ENCODE measurements at places on chromosomes 2 and 18. TPM values are rescaled to one million over a fixed set of nuclear protein-coding genes. Genes with fewer than 3 reads are reported as not detected.

Gene TXNDC2
- not detected for total RNA-seq

DNA sequence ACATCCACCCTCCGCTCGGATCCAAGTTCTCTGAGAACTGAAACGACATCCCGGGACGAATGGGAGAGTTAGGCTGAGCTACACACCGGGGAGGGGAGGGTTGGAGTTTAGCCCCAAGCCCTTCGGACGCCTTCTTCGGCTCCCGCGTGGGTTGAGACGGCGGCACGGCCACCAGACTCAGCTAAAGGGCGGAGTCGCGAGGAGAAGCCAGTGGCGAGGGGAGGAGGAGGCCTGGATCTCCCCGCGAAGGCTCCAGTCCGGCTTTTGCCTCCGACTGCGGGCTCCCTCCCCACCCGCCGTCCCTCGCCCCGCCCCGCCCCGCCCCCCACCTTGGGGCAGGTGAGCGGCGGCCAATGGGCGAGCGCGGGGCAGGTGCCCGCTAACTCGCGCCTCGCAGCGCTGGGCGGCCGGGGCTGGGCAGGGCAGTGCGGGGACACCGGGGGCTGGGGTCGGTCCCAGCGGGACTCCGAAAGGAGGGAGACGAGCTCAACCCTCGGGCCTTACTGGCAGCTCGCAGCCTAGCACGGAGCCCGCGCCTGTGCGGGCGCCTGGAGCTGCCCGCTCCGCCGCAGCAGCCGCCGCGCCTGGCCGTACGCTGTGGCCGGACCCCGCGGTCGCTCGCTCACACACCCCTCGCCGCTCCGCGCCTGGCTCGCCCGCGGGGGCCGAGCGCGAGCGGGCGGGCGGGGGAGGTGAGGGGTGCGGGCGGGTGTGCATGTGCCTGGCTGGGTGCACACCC lies at the start of gene EMX1:
Gene EMX1, plus strand, starts transcription at position 382 of the 739 bp plus-strand sequence. Its CDS starts 334 bp downstream, at position 716.
- DNase-seq: peak; percentile 38
- peaks cover 99% of the 10 kb centered on the region for H3K27me3 ChIP-seq
- peaks cover 4% of the 10 kb centered on the region for H3K4me1 ChIP-seq
- H3K4me3 ChIP-seq: peak within 1 kb of the TSS; percentile 19
- no peaks in the 10 kb centered on the region for H3K36me3 ChIP-seq

Gene RAB6C
- total RNA-seq: 0.05 TPM

GRCh38 chr18:11541179-11541578 lies 68.2 kb upstream of the SLC35G4 start:
- H3K27me3 ChIP-seq: no peaks in the 10 kb centered on the region
- no peak for DNase-seq
- no peak overlapping the region for H3K4me3 ChIP-seq
- H3K4me1 ChIP-seq: no peaks in the 10 kb centered on the region
- no peaks in the 10 kb centered on the region for H3K36me3 ChIP-seq

Gene C2orf80
- not detected for total RNA-seq

- DNase-seq: no peak
- H3K4me1 ChIP-seq: no peaks in the 10 kb centered on the region
- H3K36me3 ChIP-seq: peaks cover 43% of the 10 kb centered on the region
- no peak overlapping the region for H3K4me3 ChIP-seq
Measured at GRCh38 chr2:68169308-68169707, 11.6 kb downstream of the PNO1 start.

DNA sequence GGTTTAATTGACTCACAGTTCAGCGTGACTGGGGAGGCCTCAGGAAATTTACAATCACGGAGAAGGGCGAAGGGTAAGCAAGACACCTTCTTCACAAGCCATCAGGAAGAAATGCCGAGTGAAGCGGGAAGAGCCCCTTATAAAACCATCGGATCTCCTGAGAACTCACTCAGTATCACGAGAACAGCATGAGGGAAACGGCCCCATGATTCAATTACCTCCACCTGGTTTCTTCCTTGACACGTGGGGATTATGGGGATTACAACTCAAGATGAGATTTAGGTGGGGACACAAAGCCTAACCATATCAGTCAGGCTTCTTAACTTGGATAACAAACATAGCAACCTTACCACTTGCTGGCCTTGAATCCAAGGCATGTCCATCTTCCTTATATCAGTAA lies 289.0 kb upstream of the STON1 start:
- no peak for DNase-seq
- no peaks in the 10 kb centered on the region for H3K27me3 ChIP-seq
- H3K36me3 ChIP-seq: no peaks in the 10 kb centered on the region
- H3K4me1 ChIP-seq: no peaks in the 10 kb centered on the region
- H3K4me3 ChIP-seq: no peak overlapping the region
- no peak overlapping the region for H3K27ac ChIP-seq

Gene WDR33
- total RNA-seq: 39.0 TPM

GRCh38 chr2:29224693-29225551 lies 109.7 kb downstream of the CLIP4 start:
- no peaks in the 10 kb centered on the region for H3K4me1 ChIP-seq
- no peak for DNase-seq
- H3K36me3 ChIP-seq: no peaks in the 10 kb centered on the region
- H3K27ac ChIP-seq: no peak overlapping the region
- H3K4me3 ChIP-seq: no peak overlapping the region

DNA sequence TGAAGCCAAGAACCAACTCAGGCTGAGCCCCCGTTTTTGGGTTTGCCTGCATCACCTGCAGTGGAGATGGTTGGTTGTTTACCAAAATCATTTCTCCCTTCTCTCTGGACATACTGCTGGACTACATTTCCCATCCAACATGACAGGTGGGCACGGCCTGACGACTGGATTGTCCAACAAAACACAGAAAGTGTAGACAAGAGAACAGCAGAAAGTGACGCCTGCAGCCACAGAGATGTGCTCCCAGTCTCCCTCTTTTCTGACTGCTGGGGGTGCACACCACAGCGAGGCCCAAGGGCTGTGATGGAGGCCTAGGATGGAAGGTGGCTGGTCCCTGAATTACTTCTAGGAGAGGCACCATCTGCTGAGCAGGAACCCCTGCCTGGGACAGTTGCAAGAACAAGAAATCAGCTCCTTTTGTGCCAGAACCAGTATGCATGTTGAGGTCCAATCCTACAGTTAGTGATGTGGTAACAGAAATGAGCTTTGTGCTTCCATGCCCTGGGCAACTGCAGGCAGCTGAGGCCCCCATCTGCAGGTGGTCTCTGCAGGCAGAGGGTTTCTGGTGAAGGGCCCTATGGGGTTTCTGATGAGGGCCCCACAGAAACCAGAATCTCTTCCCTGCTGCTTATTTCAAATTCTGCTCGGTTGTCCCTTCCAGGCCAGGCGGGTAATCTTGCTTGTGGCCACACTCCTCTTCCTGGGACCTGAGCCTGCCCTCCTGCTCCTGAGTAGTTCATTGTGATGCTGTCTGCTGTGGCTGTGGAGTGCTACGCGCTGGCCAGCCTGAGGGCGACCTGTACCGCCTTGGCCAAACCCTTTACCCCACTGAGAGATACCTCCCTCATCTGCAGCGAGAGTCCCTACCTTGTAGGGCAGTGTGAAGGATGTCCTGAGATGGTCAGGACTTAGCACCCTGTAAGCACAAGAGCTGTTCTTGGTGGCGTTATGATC lies 168.3 kb downstream of the ASB1 start:
- H3K27me3 ChIP-seq: no peaks in the 10 kb centered on the region
- H3K4me3 ChIP-seq: no peak overlapping the region
- no peaks in the 10 kb centered on the region for H3K36me3 ChIP-seq
- H3K27ac ChIP-seq: no peak overlapping the region
- H3K4me1 ChIP-seq: no peaks in the 10 kb centered on the region
- DNase-seq: no peak

- H3K27me3 ChIP-seq: no peaks in the 10 kb centered on the region
- H3K36me3 ChIP-seq: no peaks in the 10 kb centered on the region
- H3K4me1 ChIP-seq: no peaks in the 10 kb centered on the region
Measured at GRCh38 chr2:4539121-4539520, 835.7 kb downstream of the DCDC2C start.

Gene SCYGR4
- not detected for total RNA-seq

Gene ALLC
- 0.05 TPM for total RNA-seq

- H3K4me1 ChIP-seq: no peaks in the 10 kb centered on the region
- H3K27me3 ChIP-seq: no peaks in the 10 kb centered on the region
- no peak for DNase-seq
- H3K36me3 ChIP-seq: peaks cover 7% of the 10 kb centered on the region
- H3K4me3 ChIP-seq: no peak overlapping the region
- H3K27ac ChIP-seq: no peak overlapping the region
Measured at GRCh38 chr2:99988599-99988998, 153.8 kb downstream of the AFF3 start.

DNA sequence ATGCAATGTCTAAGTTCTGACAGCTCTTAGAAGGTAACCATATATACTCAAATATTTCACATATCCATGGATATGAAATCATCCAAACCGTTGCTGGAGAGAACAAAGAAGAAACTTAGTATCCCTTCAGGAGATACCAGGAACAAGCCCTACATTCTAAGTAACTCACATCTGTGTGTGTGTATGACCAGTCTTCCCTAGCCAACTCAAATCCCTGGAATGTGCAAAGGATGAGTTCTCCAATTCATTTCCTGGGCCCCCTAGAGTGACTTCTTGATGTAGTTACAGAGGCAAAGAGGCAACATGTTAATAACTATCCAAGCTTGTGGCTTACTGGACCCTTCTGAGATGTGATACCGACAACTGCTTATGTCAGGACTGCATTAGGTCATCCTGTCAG lies 20.1 kb downstream of the TPGS2 start:
- H3K4me1 ChIP-seq: no peaks in the 10 kb centered on the region
- peaks cover 44% of the 10 kb centered on the region for H3K36me3 ChIP-seq
- no peak for DNase-seq

DNA sequence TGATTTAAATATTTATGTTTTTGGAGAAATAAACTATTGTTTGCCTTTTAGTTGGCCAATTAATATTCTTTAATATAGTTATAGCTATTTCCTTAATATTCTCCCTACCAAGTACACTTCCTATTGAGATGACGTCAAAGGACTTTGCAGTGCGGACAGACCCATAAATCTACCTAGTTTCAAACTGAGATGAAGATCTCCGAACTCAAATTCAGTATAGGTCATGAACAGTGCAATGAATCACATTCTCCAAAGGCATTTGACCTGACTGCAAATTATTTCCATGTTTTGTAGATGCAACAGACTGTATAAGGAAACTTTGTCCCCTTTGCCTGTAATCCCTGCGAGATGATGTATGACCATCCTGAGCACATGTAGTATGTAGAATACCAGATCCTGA lies 342.6 kb upstream of the FIGN start:
- H3K27me3 ChIP-seq: no peaks in the 10 kb centered on the region
- H3K4me1 ChIP-seq: no peaks in the 10 kb centered on the region

- no peak overlapping the region for H3K27ac ChIP-seq
- H3K27me3 ChIP-seq: no peaks in the 10 kb centered on the region
- H3K4me3 ChIP-seq: no peak overlapping the region
- peaks cover 18% of the 10 kb centered on the region for H3K4me1 ChIP-seq
Measured at GRCh38 chr2:101744832-101745231, 47.3 kb downstream of the MAP4K4 start.

Gene TTLL4
- 8.8 TPM for total RNA-seq

Gene ABHD3
- 25.7 TPM for total RNA-seq

Gene UGT1A9
- total RNA-seq: 0.09 TPM

DNA sequence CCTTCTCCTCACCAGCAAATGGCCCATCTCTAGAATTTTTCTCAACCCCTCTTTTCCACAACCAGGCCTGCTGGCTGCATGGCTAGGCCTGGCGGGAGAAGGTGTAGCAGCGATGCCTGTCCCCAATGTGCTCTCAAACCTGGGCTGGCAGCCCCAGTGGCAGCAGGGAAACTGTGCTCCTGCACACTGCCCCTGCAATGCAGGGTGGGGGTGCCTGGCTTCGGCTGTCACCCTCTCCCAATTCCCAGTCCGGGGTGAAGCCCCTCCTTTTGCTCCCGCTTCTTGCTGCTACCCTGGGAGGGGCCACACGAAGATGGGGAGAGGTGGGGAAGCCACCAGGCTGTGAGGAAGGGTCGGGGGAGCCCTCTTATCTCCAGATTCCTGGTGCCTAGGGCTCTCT lies 36.1 kb upstream of the OTOF start:
- H3K27me3 ChIP-seq: no peaks in the 10 kb centered on the region
- H3K27ac ChIP-seq: no peak overlapping the region
- peaks cover 18% of the 10 kb centered on the region for H3K4me1 ChIP-seq
- H3K36me3 ChIP-seq: no peaks in the 10 kb centered on the region

Measured in thymus (tissue), 14 donors.